ENCODE measurements at places on chromosomes 12 and 14. TPM values are rescaled to one million over a fixed set of nuclear protein-coding genes. Genes with fewer than 3 reads are reported as not detected.
A peak's percentile ranks its signal among the peaks of the same experiment; 100 is the strongest.

DNA sequence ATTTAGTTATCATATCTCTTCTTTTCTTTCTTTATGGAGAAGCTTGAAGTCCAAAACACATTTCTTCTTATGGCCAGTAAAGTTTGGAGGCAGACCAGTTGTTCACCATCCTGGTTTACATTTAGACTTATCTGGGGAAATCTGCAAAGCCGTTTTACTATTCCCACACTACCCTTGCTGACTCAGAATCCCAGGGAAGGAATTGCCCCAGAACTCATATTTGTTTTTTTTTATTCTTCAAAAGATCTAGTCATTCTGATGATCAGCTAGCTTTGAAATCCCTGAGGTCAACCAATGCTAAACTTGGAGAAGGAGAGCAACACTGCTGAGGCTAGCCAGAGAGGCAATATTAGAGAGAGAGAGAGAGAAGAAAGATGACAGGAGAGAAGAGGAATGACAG, 12.3 kb upstream of the LMO3 start:
- no peak for DNase-seq

DNA sequence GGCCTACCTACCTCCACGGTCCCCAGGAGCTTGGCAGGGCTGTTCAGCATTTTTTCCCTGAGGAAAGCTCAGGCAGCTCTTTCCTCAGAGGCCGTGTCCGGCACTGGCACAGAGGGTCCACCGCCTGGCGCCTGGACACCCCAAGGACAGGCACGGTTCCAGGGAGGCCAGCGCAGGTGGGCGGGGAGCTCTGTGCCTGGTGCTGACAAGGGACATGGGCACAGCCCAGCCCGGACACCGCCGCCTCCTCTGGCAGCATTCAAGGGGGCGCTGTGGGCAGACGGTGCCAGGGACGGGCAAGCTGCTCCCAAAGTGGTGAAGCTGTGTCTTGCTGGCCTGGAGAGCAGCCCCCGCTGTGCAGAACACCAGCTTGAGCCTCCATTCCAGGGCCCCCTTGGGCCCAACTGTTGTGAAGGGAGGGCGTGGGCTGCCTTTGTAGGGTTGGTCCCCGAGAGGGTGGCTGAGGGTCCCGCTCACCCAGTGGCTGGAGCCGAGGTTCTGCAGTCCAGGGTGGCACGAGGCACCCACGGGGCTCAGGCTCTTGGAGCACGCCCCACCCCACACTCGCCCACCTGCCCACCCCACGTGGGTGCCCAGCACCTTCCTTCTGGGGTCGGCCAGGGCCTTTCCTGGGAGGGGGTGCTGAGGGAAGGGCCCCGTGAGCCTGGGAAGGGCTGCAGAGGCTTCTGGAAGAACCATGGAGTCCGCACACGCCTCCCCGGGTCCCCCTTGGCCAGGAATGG, 29.3 kb upstream of the TEX22 start:
- DNase-seq: no peak

DNA sequence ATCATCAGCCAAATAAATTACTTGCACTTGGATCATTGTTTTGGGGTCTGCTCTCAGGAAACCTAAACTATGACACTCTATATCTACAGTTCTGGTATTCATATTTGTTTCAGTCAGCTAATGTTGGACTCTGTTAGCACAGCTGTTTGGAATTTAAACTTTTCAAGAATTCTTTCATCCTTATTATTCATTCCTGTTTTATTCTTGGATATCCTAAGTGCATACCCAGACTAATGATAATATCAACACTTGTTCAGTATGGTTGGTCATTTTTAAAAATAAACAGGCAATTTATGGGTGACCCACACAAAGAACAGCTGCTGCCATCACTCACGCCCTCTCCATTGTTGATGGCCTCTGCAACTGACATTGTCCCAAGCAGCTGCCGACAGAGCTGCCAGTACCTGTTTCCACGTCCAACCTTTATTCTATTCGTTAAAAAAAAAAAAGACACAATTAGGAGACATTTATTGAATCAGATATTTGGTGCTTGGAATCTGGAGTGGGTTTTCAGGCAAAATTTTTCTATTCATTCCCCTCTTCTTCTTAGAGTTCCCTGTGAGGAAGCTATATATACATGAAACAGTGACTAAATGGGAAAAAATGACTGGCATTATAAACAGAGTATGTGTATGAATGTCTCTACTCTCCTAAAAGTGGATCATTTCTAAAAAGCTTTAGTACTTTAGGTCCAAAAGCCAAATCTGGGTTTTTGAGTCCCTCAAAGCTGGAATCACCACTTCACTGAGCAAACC, 252.1 kb upstream of the NAV3 start:
- DNase-seq: no peak

DNA sequence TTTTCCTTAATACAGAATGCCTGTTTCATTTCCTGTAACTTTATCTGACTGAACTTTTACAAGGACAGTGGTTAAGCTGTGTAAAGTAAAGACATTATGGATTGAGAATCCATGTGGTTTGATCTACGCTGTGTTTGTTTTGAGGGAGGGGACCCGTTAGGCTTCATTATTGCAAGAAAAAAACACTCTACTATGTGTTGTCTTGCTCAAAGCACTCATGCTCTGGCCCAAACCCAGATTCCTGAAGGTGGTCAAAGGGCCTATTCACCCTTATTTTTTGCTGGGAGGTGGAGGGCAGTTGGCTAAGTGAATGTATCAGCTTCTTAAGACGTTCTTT, 11.9 kb downstream of the RNF10 start:
- no peak for DNase-seq

GRCh38 chr12:234891-235415, 21.0 kb upstream of the SLC6A12 start:
- DNase-seq: no peak

DNA sequence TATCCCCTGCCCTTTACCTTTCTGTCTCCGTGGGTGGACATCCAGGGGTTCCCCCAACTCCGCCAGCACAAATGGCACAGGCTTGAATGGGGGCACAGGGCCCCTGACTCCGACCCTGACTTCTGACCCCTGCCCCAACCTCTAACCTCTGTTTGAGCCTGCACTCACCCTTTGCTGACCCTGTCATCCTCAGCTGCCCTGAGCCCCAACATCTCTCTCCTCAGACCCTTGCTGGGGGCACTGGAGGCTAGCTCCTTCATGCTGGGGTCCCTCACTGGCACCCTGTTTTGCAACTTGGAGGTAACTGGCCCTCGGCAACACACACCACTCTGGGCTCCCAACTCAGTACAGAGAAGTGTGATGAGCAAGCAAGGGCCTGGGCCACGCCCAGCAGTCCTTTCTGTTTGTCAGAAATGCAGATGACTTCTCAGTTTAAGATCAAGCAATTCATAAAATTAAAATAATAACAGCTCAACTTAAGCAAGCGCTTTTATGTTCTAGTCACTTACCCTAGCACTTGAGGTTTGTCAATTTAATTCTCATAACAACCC, 2.1 kb downstream of the IFI27 start:
- no peak for DNase-seq

DNA sequence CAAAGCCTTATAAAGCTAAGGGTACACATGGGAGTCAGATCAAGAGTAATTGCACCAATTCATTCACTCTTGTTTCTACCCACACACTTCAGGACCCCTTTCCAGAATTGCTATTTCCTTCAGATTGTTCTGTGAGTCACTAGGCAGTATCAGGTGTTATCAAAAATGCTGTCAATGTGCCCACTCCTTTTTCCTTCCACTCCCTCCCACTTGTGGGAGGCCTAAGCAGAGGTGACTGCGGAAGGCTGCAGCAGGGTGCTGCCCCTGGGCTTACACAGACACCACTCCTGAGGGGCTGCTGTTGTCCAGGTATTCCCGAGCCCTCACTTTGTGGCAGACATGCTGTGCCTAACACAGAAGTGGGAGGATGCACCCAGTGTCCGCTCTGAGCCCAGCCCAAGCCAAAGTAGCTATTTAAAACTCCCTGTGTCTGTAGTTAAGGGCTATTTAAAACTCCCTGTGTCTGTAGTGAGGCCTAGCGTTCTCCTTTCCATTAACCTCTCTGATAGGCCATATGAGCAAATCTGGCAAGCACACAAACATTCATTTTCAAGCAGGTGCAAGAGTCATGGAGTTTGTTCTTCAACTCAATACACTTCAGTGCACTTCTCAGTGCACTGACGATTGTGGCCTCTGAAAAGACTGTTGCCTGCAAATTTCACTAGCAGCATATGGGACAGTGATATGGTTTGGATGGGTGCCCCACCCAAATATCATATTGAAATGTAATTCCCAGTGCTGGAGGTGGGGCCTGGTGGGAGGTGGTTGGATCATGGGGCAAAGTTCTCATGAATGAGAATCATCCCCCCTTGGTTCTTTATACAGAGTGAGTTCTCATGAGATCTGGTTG, 117.8 kb downstream of the PHLDA1 start:
- DNase-seq: no peak

- DNase-seq: no peak
Measured at GRCh38 chr12:68905733-68906132, 27.2 kb downstream of the CPM start.

DNA sequence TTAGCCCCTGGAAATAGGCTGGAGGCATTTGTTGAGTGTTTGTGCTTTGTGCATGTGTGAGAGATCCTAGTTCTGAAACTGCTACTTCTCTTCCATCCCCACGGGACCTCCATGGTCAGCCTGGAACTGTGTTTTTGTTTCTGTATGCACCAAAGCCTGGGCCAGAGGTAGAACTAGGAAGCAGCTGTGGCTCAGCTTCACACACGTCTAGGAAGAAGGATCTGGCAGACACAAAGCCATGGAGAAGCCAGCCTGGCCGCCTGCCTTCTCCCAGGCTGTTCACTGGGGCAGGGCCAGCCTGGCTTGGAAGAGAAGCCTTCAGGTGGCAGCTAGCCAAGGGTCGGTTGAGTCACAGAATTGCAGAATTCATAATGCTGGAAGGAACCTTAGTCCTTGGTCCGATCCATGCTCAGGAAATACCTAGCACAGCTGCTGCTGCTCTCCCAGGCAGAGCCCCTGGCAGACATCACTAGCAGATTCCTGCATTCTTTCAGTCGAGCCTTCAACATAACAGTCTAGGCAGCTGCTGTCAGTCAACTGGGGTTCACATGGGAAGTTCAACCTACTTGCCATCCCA, 27.0 kb downstream of the RIN3 start:
- peak; percentile 80 for DNase-seq

- DNase-seq: peak; percentile 58
Measured at GRCh38 chr12:121499929-121500793, 80.7 kb downstream of the KDM2B start.

GRCh38 chr12:47775100-47775911, 2.3 kb downstream of the SLC48A1 start:
- DNase-seq: no peak

DNA sequence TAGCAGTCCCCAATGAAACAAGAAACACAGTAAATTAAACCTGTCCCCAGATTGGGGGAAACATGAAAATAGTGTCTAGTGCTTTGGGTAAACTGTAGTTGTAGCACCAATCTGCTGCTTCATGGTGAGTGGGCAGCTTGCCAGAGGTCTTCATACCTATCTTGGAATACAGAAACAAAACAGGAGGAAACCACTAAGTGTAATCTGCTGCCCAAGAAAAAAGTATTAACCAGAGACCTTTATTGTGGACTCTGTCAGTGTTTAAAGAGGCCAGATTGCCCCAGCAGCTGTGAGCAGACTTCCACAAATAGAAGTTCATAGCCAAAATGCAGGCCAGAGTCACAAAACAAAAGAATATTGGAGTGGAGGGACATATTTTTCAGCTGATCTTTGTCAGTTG, 2.3 kb downstream of the ISCU start:
- DNase-seq: peak; percentile 25

DNA sequence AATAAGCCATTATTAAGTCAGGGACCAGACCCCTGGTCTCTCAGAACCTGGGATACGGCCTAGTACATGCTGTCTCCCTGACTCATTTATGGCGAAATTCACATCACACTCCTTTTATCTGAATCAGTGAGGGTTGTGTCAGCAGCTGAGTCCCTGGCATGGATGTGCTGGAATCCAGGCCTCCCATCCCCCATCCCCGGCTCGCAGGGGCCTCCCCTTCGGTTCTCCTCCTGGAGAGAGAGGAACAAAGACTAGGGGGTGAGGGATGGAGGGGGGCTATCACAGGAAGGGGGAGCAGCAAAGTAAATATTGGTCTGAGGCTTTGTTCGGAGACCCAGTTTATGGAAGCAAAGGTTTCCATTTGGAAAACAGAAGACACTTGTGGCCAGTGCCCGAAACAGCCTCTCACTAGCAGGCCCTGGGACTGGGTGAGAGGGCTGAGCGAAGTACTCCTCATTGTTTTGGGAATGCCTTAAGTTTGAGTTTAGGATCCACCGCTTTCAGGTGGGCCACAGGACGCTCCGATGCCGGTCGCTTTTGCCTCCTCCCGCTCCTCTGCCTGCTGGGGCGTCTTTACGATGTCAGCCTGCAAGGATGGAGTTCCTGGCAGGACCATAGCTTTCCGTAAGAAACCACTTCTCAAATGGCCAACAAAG, 145.0 kb downstream of the PRKCH start:
- peak; percentile 55 for DNase-seq

DNA sequence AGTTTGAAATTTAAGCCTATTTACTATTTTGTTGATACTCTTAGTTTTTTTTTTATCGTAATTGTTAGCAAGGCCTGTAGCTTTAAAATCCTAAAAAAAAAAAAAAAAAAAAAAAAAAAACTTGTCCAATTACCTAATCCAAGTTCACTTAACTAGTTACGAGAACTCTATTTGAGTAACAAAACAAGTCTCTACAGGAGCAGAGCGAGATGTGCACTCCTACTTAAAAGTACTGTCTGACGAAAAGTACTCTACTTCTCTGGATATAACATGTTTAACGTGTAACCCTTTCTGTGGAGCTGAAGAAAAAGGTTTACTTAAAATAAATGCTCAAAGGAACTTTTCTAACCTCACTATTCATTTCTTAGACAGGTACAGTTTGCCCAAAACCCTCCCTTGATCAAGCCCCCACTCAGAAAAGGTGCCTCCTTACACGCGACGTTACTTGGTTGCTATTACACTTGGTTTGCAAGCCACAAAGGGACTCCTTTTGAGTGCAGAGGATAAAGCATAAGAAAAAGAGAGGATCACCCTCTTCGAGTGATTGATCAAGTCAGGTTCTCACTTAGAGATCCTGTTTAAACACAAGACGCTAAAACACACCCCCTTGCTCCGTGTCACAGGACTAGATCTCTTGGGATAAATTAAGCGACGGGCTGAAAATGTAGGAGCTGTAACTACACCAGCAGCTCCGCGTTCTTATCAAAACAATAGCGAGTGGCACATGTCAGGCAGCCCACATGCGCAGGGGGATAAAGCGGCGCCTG, 2.2 kb downstream of the BAZ1A start:
- no peak for DNase-seq

- no peak for DNase-seq
Measured at GRCh38 chr14:90675399-90675798, 140.8 kb downstream of the TTC7B start.

DNA sequence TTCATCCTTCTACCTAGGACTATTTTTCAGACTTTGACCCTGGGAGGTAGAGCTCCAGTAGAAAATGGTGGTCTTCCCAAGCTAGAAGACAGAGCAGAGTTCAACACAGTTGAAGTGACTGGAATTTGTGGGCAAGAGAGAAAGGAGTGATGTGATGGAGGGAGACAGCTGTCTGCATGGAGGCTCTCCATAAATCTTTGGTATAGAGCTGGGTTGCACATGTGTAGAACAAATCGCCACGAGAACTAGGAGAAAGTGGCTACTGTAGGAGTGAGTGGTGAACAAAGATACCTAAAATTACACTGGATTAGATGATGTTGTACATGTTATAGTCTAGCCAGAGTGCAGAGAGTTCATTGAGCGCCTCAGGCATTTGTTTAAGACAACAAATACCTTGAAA, 14.5 kb downstream of the GPR135 start:
- no peak for DNase-seq

CLBA1 gene
- 5.1 TPM for total RNA-seq

CD27 gene
- total RNA-seq: not detected

CLEC1B gene
- total RNA-seq: not detected

NR2C1 gene
- total RNA-seq: 18.3 TPM

YAF2 gene
- 11.0 TPM for total RNA-seq

ASCL1 gene
- not detected for total RNA-seq

All from dermis microvascular lymphatic vessel endothelial cell (primary cell).